Neural progenitor cell (in vitro differentiated cells): ENCODE measurements at places on chromosomes 6 and 20.
A peak's percentile ranks its signal among the peaks of the same experiment; 100 is the strongest.

DNA sequence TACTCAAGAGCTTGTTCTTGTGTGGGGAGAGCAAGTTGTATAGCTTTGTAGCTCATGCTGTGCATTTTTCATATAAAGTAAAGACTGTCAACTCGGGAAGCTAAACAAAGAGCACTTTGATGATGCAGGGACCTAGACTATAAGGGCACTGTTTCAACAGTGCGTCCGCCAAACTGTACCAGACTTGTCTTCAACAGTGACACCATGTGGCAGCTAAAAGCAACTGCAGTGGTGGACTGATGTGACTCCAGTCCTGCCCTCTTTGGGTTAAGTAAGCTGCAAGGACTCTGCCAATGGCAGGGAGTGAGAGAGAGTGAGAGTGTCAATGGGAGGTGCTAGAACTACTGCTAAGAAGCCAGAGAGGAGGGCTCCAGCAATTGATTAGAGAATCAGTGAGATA is 48.1 kb upstream of the MC3R start:
- H3K27ac ChIP-seq, result no peak overlapping the region
- no peaks in the 10 kb centered on the region for H3K36me3 ChIP-seq
- H3K4me1 ChIP-seq, result no peaks in the 10 kb centered on the region

DNA sequence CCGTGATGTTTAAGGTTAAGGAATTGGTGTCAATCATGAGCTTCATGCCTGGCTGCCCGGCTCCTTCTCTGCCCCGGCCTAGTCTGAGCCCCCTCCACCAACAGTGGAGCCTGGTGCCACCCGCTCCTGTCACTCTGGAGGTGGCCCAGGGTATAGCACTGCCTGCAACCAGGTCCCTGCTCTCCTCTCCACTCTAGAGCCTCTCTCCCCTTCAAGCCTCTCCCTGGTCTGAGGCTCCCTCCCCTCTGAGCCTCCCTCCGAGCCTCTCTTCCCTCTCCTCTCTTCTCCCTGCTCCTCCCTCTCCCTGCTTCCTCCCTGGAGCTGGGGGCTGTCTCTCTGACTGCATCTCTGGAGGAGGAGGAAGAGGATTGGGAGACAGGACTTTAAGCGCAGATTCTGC is 31.3 kb upstream of the MRGBP start:
- no peaks in the 10 kb centered on the region for H3K27me3 ChIP-seq
- H3K4me1 ChIP-seq, result peaks cover 23% of the 10 kb centered on the region
- no peaks in the 10 kb centered on the region for H3K36me3 ChIP-seq

DNA sequence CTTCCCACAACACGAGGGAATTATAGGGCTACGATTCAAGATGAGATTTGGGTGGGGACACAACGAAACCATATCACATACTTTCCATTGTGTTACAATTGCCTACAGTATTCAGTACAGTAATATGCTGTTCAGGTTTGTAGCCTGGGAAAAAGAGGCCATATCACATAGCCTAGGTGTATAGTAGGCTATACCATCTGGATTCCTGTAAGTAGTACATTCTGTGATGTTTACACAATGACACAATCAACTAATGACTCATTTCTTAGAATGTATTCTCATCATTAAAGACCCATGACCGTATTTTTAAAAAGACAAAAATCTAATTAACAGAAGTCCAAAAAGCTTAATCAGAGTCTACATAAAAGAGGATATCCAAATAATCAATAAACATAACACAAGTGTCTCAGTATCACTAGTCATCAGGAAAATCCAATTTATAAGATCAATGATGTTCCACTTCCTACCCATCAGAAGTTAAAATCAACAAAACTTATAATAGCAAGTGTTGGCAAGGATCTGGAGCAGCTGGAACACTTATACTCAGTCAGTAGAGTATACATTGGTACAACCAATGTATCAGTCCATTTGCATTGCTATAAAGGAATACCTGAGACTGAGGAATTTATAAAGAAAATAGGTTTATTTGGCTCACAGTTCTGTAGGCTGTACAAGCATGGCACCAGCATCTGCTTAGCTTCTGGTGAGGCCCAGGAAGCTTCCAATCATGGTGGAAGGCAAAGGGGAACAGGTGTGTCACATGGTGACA is 215.9 kb downstream of the CLVS2 start:
- H3K4me3 ChIP-seq, result no peak overlapping the region
- no peak overlapping the region for H3K27ac ChIP-seq
- no peaks in the 10 kb centered on the region for H3K36me3 ChIP-seq
- DNase-seq, result no peak
- no peaks in the 10 kb centered on the region for H3K27me3 ChIP-seq
- no peaks in the 10 kb centered on the region for H3K4me1 ChIP-seq

- no peak overlapping the region for H3K27ac ChIP-seq
- H3K27me3 ChIP-seq, result no peaks in the 10 kb centered on the region
- no peaks in the 10 kb centered on the region for H3K4me1 ChIP-seq
- peaks cover 11% of the 10 kb centered on the region for H3K36me3 ChIP-seq
Observed at GRCh38 chr20:58703765-58704371, 11.3 kb downstream of the NPEPL1 start.

DNA sequence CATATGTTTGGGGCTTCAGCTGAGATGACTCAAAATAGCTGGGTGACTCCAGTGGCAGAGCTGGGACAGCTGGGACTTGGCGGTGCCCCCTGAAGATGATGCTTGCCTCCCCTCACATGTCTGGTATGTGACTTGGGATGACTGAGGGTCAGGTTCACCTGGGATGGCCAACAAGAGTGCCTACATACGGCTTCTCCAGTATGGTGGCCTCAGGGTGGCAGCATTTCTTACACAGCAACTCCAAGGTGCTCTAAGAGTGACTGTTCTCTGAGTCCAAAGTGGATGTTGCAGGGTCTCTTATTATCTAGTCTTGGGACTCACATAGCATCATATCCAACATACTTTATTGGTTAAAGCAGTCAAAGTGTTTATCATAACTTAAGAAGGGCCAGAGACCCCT is 87.8 kb upstream of the CENPW start:
- H3K4me3 ChIP-seq, result no peak overlapping the region
- no peak overlapping the region for H3K27ac ChIP-seq
- H3K36me3 ChIP-seq, result no peaks in the 10 kb centered on the region
- peak; percentile 11 for DNase-seq
- no peaks in the 10 kb centered on the region for H3K4me1 ChIP-seq
- H3K27me3 ChIP-seq, result no peaks in the 10 kb centered on the region

DNA sequence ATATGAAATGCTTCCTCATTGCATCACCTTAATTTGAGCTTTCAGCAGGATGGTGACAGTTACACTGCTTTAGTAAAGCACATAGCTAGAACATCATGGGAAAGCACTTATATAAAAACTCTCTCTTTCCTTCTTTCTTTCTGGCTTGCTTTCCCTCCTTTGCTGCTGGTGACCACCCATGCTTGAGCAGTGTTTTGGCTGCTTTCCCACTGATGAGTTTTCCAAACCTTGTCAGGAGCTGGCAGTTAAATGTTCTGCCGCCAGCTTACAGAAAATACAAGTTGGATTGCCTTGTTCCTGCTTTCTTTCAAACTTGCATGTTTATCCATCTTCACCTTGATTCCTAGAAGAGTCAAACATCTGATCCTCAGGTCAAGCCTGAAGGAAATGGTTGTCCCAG is 323.9 kb downstream of the FOXA2 start:
- H3K36me3 ChIP-seq, result no peaks in the 10 kb centered on the region
- no peak overlapping the region for H3K27ac ChIP-seq
- H3K4me1 ChIP-seq, result no peaks in the 10 kb centered on the region
- no peak overlapping the region for H3K4me3 ChIP-seq
- H3K27me3 ChIP-seq, result peaks cover 4% of the 10 kb centered on the region

DNA sequence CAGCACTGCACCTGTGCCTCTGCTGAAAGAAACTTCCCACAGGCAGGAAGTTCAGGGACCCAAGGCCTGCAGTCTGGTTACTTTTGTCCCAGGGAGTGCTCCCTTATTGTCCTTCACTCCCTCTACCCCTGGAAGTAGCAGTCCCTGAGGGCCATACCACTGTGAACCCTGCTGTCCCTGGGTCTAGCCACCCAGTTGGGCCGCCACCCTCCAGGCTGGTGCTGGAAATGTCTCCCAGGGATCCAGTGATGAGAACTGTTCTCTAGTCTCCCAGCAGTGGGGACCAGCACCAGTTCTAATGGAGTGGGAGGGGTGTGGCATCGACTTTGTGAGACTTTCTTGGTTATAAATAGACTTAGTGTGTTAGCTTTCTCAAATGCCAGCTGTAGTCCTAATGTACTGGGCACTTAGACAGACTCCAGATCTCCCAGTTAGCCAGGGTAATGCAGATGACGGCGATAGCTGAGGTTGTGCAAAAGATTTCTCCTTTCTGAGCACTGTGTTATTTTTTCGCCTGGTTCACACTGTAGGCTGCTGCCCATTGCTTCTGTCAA is 462.5 kb downstream of the CDH26 start:
- no peaks in the 10 kb centered on the region for H3K36me3 ChIP-seq
- H3K27me3 ChIP-seq, result no peaks in the 10 kb centered on the region
- H3K4me3 ChIP-seq, result no peak overlapping the region
- DNase-seq, result no peak
- no peaks in the 10 kb centered on the region for H3K4me1 ChIP-seq

DNA sequence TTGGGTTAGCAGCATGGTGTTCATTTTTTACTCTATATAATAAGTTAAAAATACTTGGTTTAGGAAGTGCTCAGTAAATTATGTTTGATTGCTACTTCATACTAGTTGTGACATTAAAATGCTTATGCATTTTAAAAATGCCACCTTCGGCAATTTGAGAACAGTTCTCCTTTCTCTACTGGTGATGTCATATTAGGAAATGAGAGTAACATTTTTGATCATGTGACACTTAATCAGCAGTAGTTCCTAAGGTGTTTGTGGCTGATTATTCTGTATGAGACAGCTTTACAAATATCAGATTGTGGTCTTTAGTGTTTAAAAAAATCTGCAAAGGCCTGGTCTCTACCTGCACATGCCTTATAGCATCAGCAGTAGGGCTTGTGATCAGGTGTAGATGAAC is 4.4 kb downstream of the GZF1 start:
- H3K4me3 ChIP-seq, result no peak overlapping the region
- DNase-seq, result no peak
- H3K36me3 ChIP-seq, result peaks cover 9% of the 10 kb centered on the region
- peaks cover 11% of the 10 kb centered on the region for H3K4me1 ChIP-seq
- no peaks in the 10 kb centered on the region for H3K27me3 ChIP-seq
- H3K27ac ChIP-seq, result no peak overlapping the region

DNA sequence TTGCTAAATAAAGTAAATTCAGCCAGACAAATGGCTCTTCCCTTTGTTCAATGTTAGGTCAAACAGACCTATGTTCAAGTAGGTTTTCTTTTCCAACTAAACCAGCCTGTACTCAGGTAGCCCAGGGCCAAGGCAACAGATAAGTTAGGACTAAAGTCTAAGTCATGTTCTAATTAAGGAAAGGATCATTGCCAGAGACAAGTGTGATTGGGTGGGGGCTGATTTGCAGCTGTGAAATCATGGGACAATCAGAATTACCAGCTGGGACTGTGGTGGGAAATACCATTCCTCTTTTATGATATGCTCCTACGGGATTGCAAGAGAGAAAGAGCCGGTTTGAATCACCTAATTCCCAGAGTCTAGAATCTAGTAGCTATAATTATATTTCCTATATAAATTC is 4.2 kb upstream of the FBXO30 start:
- DNase-seq, result no peak
- no peaks in the 10 kb centered on the region for H3K27me3 ChIP-seq
- H3K4me3 ChIP-seq, result no peak overlapping the region
- H3K27ac ChIP-seq, result no peak overlapping the region
- no peaks in the 10 kb centered on the region for H3K36me3 ChIP-seq

- no peaks in the 10 kb centered on the region for H3K27me3 ChIP-seq
- H3K27ac ChIP-seq, result no peak overlapping the region
- H3K36me3 ChIP-seq, result no peaks in the 10 kb centered on the region
- H3K4me1 ChIP-seq, result no peaks in the 10 kb centered on the region
Observed at GRCh38 chr6:161561908-161562307, 288.0 kb upstream of the AGPAT4 start.

DNA sequence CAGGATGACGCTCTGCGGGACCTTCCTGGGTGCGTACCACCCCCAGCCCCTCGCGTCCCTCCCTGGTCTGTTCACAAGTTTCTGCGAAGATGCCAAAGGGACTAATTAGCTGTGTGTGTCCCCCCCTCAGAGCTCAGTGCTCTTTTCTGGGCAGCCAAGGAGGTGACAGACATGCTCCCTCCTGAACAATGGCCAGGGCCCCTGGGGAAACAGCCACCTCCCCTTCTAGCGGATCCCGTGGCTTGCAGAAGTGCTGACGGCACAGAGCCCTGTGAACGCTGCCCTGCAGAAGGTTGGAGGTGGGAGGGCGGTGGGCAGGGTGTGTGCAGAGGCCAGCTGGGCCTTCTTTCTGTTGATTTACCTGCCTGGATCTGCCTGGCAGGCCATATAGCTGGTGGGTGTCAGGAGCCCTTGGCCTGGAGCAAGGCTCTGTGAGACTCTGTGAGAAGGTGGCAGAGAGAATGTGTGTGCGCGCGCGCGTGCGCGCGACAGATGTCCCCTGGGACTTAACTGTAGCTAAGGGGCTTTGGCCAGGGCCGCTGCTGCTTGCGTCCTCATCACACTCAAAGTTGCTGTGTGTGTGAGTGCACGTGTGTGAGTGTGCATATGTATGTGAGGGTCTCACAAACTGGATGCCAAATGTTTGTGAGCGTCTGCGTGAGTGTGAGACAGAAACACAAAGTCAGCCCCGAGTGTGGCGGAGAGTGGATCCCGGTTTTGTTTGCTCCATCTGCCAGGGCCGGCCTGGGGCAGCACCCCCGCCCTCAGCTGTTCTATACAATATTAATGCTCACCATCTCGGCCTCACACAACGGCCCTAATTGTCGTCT is 3.5 kb upstream of the MYT1 start:
- peak; percentile 67 for DNase-seq
- no peaks in the 10 kb centered on the region for H3K36me3 ChIP-seq
- peaks cover 53% of the 10 kb centered on the region for H3K4me1 ChIP-seq

- no peaks in the 10 kb centered on the region for H3K36me3 ChIP-seq
- no peak for DNase-seq
- H3K4me3 ChIP-seq, result no peak overlapping the region
Observed at GRCh38 chr20:36466089-36466488, 75.2 kb upstream of the MYL9 start.

GRCh38 chr6:106540907-106541306 is 88.4 kb downstream of the RTN4IP1 start:
- H3K4me3 ChIP-seq, result no peak overlapping the region
- DNase-seq, result no peak
- no peaks in the 10 kb centered on the region for H3K27me3 ChIP-seq
- no peaks in the 10 kb centered on the region for H3K36me3 ChIP-seq

GRCh38 chr6:45423824-45424450 is 46.2 kb upstream of the SUPT3H start:
- peaks cover 17% of the 10 kb centered on the region for H3K4me1 ChIP-seq
- DNase-seq, result peak; percentile 65
- peak overlapping the region; percentile 63 for H3K4me3 ChIP-seq
- peaks cover 94% of the 10 kb centered on the region for H3K27me3 ChIP-seq

DNA sequence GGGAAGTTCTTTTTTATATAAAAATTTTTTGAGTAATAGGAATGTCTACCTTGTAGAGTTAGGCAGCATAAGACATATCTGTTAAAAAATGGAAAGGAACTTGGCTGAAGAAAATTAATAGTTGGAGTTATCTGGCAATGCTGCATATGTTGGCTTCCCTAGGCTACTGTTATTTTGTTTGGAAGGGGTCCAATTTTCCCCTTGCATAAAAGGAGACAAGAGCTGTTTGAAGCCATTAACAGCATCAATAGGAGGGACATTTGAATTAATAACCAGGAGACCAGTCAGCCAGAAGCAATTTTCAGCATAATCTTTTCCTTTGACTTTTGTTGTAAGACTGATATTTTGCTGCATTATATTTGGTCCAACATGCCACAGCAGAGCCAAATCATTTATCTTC is 80.9 kb upstream of the TAB2 start:
- H3K27ac ChIP-seq, result no peak overlapping the region
- no peaks in the 10 kb centered on the region for H3K4me1 ChIP-seq
- H3K4me3 ChIP-seq, result no peak overlapping the region
- no peak for DNase-seq
- no peaks in the 10 kb centered on the region for H3K27me3 ChIP-seq

- peak; percentile 84 for DNase-seq
- H3K4me1 ChIP-seq, result peaks cover 36% of the 10 kb centered on the region
- no peaks in the 10 kb centered on the region for H3K27me3 ChIP-seq
Observed at GRCh38 chr6:80433010-80433672, 326.7 kb downstream of the BCKDHB start.
